Skin of body (tissue), 3 donors: ENCODE measurements at places on chromosomes 2 and 18.

- no peak for DNase-seq
These were observed 35.9 kb upstream of the NARS1 start for GRCh38 chr18:57657542-57657941.

- DNase-seq, result no peak
These were observed 31.5 kb downstream of the TMEM37 start for GRCh38 chr2:119463136-119463535.

DNA sequence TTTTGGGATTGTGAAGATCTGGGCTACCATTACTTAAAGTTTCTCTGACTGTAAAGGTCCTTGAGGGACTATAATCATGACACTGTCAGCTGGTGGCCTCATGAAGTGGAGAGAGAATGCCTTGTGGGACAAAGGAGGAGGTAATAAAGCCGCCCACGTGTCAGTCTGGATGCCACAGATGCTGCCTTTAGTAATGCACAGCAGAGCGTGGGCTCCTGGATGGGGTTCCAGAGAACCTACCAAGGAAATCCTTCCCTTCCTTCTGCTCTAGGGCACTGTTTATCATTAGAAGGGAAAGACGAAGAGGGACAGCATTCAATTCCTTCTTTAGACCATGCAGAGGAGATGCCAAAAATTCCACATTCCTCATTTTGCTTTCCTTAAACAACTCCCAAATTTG is 63.5 kb downstream of the COL5A2 start:
- DNase-seq, result no peak

DNA sequence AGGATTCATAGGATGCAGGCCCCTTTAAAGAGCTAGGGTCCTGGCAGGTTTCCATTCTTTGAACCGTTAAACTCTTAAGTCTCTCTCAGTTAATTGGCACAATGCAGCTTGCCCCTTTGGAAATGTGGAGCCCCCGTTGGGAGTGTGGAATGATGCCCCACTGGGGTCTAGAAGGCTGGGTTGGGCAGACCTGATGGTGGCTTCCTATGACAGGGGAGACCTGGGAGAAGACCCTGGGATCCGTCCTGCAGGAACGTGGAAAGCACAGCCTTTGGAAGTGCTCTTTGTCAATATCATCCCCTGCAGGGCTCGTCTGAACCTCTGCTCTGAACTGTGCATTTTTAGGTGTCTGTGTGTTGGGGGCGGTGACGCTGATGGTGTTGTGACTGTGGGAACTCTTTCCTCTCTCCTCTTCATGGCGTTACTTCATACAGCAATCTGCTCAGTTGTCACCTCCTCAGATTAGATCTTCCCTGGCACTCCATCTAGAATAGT is 190.6 kb downstream of the MYCN start:
- no peak for DNase-seq

DNA sequence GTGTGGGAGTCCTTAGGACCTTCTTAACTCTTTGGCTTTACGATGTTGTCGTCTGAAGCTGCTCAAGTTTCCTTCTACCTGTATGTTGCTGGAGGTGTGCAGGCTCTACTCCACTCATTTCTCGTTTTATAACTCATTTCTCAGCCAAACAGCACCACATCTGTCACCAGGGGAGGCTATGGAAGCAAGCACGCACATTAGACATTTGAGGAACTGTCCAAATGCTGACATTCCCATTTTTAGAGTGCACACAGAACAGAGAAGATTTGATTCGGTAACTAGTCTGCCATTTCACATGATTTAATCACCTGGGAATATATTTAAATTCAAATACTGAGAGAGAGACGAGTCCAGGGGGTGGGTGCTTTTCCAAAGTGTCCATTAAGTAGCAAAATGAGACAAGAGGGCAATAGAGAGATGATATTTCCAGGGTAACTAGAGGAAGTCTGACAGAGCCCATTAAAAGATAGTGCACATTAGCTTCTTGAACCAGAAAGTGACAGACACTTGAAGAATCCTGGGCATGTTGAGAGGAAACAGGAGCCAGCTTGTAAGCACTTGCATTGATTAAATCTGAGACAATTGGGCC is 793.3 kb downstream of the TDRD15 start:
- DNase-seq, result no peak

GRCh38 chr2:157221394-157221988 is 36.0 kb upstream of the GALNT5 start:
- no peak for DNase-seq

GRCh38 chr2:37767046-37767445 is 95.6 kb upstream of the CDC42EP3 start:
- DNase-seq, result no peak

DNA sequence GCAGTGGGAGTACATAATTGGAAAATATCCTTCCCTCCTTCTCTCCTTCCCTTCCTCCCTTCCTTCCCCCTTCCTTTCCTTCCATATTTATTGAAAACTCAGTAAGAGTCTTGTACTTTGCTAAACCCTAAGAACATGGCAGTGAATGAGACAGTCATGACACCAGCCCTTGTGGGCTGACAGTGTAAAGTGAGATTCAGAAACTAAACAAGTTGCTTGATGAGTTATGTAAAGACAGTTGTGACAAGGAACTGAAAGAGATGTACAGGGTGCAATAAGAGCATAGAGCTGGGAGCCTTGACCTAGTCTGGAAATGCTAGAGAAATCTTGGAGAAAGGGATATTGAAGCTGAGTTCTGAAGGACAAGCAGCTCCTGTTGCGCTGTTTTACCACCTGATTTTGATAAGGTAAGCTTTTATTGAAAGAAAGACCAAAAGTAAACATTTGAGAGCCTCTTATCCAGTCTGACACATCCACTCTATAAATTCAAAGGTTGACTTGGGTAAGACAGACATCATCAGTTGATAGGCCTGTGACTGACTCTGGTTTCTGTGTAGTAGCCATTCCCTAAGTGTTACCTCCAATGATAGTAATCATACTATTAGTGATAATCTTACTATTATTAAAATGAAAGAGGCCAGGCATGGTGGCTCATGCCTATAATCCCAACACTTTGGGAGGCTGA is 66.5 kb upstream of the SKOR2 start:
- DNase-seq, result no peak

DNA sequence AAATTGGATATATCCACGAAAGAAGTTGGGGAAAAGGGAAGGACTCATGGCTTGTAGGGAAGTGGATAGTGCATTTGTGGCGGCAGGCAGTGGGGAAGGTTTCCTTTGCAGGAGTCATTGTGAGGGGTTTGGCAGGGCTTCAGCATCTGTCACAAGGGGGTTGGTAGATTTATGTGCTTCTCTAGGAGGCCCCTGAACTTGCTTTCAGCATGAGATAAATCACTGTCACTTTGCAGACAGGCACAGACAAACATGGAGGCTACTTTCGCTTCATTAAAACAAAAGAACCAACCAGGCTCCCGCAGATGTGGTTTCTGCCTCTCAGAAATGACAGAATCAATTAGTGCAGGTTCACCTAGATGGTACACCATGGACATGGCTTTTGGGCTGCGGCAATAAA is 340.7 kb downstream of the TGIF1 start:
- no peak for DNase-seq

GRCh38 chr2:11876889-11877288 is 130.5 kb downstream of the LPIN1 start:
- DNase-seq, result no peak
